ENCODE measurements at places on chromosomes 2 and 18. TPM values are rescaled to one million over a fixed set of nuclear protein-coding genes. Genes with fewer than 3 reads are reported as not detected.

DNA sequence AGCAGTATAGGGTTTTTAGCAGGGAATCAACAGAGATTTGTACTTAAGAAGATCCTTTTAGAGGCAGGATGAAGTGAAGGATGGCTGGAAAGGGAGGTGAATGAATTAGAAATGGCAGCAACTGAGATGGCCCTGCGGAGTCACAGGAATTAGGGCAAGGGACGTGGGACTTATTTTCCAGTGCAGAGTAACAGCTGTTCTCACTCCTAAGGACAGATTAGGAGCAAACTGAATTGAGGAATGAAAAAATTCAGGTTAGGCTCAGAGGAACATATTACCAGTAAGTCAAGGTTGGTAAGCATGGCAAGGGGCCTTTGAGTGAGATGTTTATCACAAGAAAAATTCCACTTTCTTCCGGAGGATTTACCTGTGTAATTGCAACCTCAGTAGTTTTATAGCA is 34.4 kb downstream of the COL4A3 start:
- DNase-seq, result no peak
- H3K27ac ChIP-seq, result no peak overlapping the region
- no peaks in the 10 kb centered on the region for H3K36me3 ChIP-seq
- H3K4me3 ChIP-seq, result no peak overlapping the region

DNA sequence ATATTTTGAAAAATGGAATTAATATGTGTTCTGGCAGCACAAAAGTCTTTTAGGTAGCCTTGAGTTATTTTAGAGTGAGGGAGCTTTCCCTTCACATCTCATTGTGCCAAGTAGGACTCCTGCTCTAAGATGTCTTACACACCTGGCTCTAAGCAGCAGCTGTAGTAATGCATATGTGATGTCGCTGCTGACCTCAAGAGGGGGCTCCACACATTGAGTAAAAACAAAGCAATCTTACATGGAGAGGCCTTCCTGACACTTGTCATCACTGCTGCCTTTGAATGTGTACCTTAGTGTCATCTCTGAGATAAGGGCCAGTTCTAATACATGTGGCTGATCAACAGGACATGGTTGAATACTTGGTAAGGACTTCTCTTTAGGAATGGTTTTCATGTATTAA is 75.8 kb downstream of the ACTR3 start:
- H3K27ac ChIP-seq, result no peak overlapping the region
- DNase-seq, result no peak
- H3K4me3 ChIP-seq, result no peak overlapping the region
- peaks cover 8% of the 10 kb centered on the region for H3K4me1 ChIP-seq

GRCh38 chr2:10733566-10733925 is 12.1 kb downstream of the ATP6V1C2 start:
- DNase-seq, result no peak
- no peaks in the 10 kb centered on the region for H3K4me1 ChIP-seq
- H3K27ac ChIP-seq, result no peak overlapping the region
- no peaks in the 10 kb centered on the region for H3K36me3 ChIP-seq
- no peak overlapping the region for H3K4me3 ChIP-seq

- no peak overlapping the region for H3K27ac ChIP-seq
- no peak for DNase-seq
- peaks cover 3% of the 10 kb centered on the region for H3K4me1 ChIP-seq
- H3K4me3 ChIP-seq, result no peak overlapping the region
These were observed 296.7 kb downstream of the DSEL start for GRCh38 chr18:67219821-67220220.

- no peaks in the 10 kb centered on the region for H3K27me3 ChIP-seq
- no peaks in the 10 kb centered on the region for H3K4me1 ChIP-seq
- no peak overlapping the region for H3K27ac ChIP-seq
- H3K36me3 ChIP-seq, result peaks cover 24% of the 10 kb centered on the region
These were observed 92.0 kb downstream of the ZNF236 start for GRCh38 chr18:76914314-76914713.

- H3K27ac ChIP-seq, result no peak overlapping the region
- no peak overlapping the region for H3K4me3 ChIP-seq
- H3K27me3 ChIP-seq, result no peaks in the 10 kb centered on the region
- DNase-seq, result no peak
- peaks cover 27% of the 10 kb centered on the region for H3K36me3 ChIP-seq
- H3K4me1 ChIP-seq, result no peaks in the 10 kb centered on the region
These were observed 81.5 kb downstream of the PRPF40A start for GRCh38 chr2:152635635-152636298.

DNA sequence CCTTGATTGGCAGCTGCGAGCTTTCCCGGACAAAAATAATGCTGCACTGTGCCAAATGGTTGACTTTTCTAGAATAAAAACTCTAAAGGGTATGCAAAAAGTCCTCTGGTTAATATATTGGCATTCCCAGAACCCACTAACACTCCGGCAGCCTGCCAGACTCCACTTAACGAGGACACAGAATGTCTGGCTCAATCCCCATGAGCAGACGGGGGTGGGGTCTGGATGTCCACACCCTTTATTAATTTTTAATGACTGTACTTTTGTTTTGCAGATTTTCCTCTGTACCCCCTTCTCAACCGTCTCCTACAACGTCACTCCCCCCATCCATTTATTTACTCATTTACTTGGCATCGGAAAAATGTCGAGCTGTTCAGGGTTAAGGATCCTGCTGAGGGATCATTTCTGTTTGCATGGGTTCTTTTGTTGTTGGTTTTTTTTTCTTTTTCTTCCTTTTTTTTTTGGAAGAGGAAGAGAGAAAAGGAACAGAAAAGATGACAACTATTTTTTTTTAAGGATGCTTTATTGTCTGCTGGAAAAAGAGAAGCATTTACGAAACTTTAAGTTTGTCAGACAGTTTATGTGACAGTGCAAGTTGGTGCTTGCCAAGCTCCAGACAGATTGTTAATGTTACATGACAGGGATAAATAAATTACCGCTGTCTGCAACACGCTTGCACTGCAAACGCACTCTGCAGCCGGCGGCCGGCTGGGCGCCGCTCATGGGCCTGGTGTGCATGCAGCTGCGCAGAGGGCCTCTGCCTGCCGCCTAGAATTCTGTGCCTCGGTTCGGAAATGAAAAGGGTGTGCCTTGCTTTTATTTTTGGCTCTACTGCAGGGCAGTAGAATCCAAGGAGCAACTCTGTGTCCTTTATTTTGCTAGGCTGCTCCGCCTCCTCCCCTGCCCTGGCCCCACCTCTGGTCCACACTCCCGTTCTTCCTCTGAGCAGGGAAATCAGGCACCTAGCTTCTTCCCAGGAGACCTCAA is 3.6 kb downstream of the LDLRAD4 start:
- peak overlapping the region; percentile 92 for H3K4me3 ChIP-seq
- DNase-seq, result no peak
- H3K27me3 ChIP-seq, result no peaks in the 10 kb centered on the region
- H3K27ac ChIP-seq, result peak overlapping the region; percentile 94
- no peaks in the 10 kb centered on the region for H3K36me3 ChIP-seq

DNA sequence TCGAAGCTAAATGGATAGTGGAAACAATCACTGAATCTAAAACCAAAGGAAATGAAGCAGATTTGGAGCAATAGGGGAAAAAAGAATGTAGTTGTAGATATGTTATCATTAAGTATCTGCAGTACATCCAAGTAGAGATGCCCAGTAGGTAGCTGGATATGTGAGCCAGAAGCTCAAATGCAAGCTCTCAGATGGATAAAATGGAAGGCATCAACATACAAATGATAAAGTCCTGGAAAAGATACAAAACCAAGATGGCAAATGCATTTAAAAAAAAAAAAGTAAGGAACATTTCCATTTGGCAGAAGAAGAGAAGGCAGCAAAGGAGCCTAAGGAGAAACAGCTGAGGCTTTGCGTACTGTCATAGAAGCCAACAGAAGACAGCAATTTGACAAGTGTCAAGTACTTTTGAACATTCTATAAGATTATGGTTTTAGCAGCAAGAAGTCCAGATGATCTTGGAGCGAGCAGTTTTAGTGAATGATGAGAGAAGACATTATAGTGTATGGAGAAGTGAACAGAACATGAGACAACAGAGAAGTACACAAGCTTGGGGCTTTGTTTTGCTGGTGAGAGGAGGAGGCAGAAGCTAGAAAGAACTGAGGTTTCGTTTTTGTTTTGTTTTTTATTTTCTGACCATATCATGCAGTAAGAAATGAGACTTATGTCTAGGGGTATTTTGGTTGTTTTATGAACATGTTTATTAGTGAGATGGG is 18.3 kb downstream of the ROCK2 start:
- no peak overlapping the region for H3K4me3 ChIP-seq
- H3K36me3 ChIP-seq, result no peaks in the 10 kb centered on the region
- H3K27me3 ChIP-seq, result no peaks in the 10 kb centered on the region
- no peak overlapping the region for H3K27ac ChIP-seq

DNA sequence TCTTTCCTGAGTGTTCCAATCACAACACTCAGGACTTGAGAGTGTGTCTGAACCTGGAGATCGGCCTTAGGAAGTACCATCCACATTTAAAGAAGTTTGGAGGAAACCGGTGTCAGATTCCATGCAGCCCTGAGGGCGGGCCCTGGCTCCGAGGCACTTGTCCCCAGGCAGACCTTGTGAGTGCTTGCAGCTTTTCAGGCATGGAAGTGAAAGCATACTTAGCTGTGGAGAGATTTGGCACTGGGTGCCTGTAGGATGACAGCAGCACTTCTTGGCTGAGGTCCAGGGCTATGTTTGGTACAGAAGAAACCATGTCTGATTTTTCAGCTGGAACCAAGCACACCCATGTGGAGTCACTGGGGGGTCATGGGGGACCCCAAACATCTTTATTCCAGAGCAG is 230.8 kb downstream of the SEPTIN10 start:
- no peak overlapping the region for H3K27ac ChIP-seq
- DNase-seq, result peak; percentile 56
- H3K36me3 ChIP-seq, result no peaks in the 10 kb centered on the region
- H3K27me3 ChIP-seq, result no peaks in the 10 kb centered on the region

DNA sequence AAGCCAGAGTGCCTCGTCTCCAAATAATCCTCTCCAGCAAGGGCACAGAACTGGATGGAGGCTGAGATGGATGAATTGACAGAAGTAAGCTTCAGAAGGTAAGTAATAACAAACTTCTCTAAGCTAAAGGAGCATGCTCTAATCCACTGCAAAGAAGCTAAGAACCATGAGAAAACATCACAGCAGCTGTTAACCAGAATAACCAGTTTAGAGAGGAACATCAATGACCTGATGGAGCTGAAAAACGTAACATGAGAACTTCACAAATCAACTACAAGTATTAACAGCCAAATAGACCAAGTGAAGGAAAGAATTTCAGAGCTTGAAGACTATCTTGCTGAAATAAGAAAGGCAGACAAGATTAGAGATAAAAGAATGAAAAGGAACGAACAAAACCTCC is 32.3 kb downstream of the WDPCP start:
- no peaks in the 10 kb centered on the region for H3K36me3 ChIP-seq
- DNase-seq, result no peak
- H3K27ac ChIP-seq, result no peak overlapping the region
- no peaks in the 10 kb centered on the region for H3K4me1 ChIP-seq

GRCh38 chr18:57931038-57931437 is 113.0 kb upstream of the NEDD4L start:
- no peak for DNase-seq
- H3K36me3 ChIP-seq, result no peaks in the 10 kb centered on the region
- H3K27ac ChIP-seq, result no peak overlapping the region
- no peaks in the 10 kb centered on the region for H3K27me3 ChIP-seq

GRCh38 chr18:2654928-2655177 is 673 bp upstream of the SMCHD1 start:
- peaks cover 25% of the 10 kb centered on the region for H3K4me1 ChIP-seq
- H3K27ac ChIP-seq, result peak overlapping the region; percentile 92
- no peak for DNase-seq
- no peaks in the 10 kb centered on the region for H3K36me3 ChIP-seq

DNA sequence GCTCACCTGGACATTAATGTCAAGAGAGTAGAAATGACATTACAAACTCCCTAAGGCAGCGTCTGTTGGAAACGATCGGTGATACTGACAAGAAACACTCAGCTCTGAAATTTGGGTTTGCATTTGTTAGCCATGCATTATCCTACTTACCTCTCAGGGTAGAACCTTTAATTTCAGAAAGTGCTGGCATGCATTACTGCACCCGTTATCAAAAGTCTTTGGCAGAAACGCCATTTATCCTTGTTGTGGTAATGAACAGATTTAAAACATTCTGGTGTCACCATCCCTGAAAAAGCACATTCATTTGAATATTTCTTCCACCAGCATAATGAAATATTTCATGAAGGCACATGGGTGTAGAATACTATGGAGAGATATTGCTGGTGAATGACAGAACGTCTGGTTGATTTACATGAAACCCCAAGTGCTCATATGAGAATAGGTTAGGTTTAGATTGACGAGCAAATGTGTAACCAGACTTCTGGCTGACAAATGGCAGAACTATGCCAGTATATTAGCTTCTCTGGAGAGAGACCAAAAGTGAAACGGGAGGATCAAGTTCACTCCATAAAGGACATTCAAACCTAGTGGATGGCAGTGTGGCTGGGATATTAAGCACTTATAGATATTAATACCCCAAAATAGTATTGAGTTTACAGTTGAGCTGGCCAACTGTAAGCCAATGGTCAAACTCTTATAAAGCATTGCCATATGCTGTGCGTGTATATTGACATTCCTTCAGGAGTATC is 53.5 kb upstream of the ITGB6 start:
- no peak overlapping the region for H3K4me3 ChIP-seq
- H3K27me3 ChIP-seq, result no peaks in the 10 kb centered on the region
- H3K27ac ChIP-seq, result no peak overlapping the region
- DNase-seq, result no peak

GRCh38 chr2:109342930-109343329 is 213.9 kb downstream of the SH3RF3 start:
- no peak overlapping the region for H3K27ac ChIP-seq
- no peak overlapping the region for H3K4me3 ChIP-seq
- no peak for DNase-seq
- H3K27me3 ChIP-seq, result no peaks in the 10 kb centered on the region
- no peaks in the 10 kb centered on the region for H3K4me1 ChIP-seq

DNA sequence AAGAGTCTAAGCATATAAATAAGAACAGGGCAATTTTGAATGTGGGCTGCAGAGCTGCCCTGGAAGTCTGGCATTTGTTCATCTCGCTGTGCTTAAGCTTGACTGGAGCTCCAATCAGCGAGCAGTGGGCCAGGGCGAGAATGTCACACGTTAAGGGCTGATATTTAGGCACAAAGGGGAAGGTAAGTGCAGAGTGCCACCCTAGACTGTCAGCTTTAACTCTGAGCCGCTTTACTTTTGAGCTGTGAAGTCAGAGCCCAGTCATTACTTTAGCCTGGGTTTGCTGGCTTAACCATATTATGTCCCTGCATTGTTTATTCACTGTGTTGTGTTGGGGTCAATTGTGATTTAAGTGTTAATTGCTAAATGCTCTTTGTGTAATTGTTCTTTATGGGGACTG is 236.1 kb upstream of the SIX3 start:
- no peaks in the 10 kb centered on the region for H3K27me3 ChIP-seq
- DNase-seq, result no peak
- no peak overlapping the region for H3K4me3 ChIP-seq
- H3K27ac ChIP-seq, result no peak overlapping the region

GRCh38 chr2:74691929-74692328 is 37.9 kb downstream of the SEMA4F start:
- no peaks in the 10 kb centered on the region for H3K27me3 ChIP-seq
- no peak overlapping the region for H3K4me3 ChIP-seq
- no peak for DNase-seq
- H3K27ac ChIP-seq, result no peak overlapping the region
- H3K4me1 ChIP-seq, result no peaks in the 10 kb centered on the region

- H3K4me1 ChIP-seq, result peaks cover 53% of the 10 kb centered on the region
- no peak for DNase-seq
- H3K27me3 ChIP-seq, result no peaks in the 10 kb centered on the region
- H3K36me3 ChIP-seq, result no peaks in the 10 kb centered on the region
- peak overlapping the region; percentile 79 for H3K27ac ChIP-seq
These were observed 77.8 kb upstream of the STK17B start for GRCh38 chr2:196249171-196249570.

ALPI gene
- total RNA-seq, result not detected

PAX3 gene
- total RNA-seq, result not detected

COL5A2 gene
- total RNA-seq, result 99.4 TPM

ASXL2 gene
- 14.5 TPM for total RNA-seq

Data from thoracic aorta (tissue), 2 donors.